NCI-H2029 treated with DMSO at 0.1 percent for 48 hours (cell line): ENCODE measurements at places on chromosomes 7 and 10.

- DNase-seq, result no peak
Measured at GRCh38 chr7:29806995-29807841, 910 bp downstream of the WIPF3 start.

GRCh38 chr10:70675496-70676161, 3.3 kb downstream of the ADAMTS14 start:
- DNase-seq, result no peak

GRCh38 chr7:41689815-41690214, 13.1 kb downstream of the INHBA start:
- DNase-seq, result no peak

DNA sequence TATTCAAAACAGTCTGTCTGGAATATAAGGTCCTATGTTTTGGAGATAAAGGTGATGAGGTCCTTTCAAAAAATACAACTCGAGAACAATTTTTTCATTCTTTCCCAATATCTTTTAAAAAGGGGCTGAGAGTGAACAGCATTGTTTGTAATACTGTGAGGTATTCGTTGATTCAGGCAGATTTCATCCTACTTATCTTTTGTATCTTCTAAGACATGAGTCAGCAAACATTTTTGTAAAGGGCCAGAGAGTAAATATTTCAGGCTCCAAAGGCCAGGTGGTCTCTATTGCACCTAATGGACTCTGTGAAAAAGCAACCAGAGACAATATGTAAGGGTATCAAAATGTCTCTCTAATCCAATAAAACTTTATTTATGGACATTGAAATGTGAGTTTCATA, 8.1 kb upstream of the ANK3 start:
- no peak for DNase-seq

GRCh38 chr10:65355141-65355680, 1570.6 kb upstream of the LRRTM3 start:
- no peak for DNase-seq

- DNase-seq, result no peak
Measured at GRCh38 chr10:100811752-100812750, 66.7 kb downstream of the PAX2 start.

DNA sequence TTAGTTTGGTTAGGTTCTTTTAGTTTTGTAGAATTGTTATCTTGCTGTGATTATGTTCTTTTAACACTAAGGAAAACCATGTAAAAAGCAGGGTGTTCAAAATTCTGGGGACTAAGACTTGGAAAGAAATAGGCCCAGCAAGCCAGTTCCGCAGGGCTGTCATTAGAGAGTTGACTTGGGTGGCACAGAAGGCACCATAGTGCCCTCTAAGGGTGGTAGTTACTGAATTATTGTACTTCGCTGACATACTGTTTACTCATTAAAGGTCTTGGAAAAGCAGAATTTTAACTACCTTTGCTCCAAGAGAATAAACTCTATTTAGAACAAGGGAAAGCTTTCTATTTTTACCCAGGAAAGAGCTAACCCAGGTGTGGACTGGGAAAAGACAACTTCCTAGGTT, 86.5 kb downstream of the OTUD1 start:
- peak; percentile 5 for DNase-seq

- DNase-seq, result no peak
Measured at GRCh38 chr7:124459101-124460055, 306.2 kb downstream of the GPR37 start.

DNA sequence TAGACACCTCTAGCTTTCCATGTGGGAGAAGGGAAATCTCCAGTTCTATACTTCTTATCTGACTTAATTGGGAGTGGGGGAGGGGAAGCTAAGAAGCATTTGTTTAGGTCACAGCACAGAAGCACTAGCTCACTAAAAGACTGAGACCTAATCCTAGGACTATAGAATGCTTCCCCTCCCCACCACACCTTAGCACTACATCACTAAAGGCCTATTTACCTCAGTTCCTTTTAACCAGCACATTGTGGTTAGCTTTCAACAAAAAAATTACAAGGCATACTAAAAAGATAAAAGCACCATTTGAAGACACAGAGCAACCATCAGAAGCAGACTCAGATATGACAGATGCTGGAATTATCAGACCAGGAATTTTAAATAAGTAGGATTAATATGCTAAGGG, 53.8 kb upstream of the ADRA2A start:
- no peak for DNase-seq

GRCh38 chr10:33193701-33194521, 140.6 kb downstream of the NRP1 start:
- no peak for DNase-seq

GRCh38 chr10:113522460-113522859, 30.4 kb upstream of the HABP2 start:
- DNase-seq, result no peak

DNA sequence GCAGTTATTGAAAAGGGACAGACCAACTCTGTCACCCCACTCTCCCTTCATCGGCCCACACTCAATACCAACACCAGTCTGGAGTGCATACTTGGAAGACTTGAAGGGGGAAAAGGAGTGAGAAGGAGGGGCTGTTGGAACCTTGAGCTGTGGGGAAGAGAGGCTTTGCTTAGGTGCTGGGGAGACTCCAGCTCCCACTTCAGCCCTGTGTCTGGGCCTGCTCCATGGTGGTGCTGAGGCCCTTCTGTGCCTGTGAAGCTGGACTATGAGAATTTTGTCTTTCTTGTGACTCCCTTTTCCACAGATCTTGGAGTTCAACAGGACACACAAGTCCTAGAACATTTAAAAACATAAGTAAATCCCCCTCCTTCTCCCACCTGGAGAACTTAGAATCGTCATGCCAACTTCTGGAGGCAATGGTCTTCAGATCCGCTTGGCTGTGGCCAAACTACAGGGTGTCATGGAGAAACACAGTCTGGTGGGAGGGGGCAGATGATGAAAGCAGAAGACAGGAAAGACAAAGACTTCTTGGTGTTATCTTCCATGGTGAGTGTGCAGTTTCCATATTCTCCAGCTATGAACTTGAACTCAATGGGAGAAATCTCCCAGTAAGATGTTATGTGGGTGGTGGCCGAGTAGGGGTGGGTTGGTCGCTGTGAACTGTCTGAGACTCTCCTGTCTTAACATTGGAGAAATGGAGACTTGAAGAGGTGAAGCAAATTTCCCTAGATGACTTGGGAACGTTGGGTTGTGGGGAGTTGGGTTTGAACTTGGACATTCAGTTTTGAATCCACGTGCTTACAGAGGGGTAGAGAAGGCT, 18.4 kb upstream of the GIMAP8 start:
- DNase-seq, result no peak

- DNase-seq, result no peak
Measured at GRCh38 chr7:68014031-68014736, 1017.6 kb downstream of the TYW1 start.

- DNase-seq, result no peak
Measured at GRCh38 chr10:70599319-70599718, 3.2 kb downstream of the PRF1 start.
